ENCODE measurements at places on chromosomes 16 and 17. TPM values are rescaled to one million over a fixed set of nuclear protein-coding genes. Genes with fewer than 3 reads are reported as not detected.

Gene CRYM
- total RNA-seq, result 12.6 TPM

Gene ITFG1
- total RNA-seq, result 125 TPM

Gene C17orf50
- total RNA-seq, result not detected

DNA sequence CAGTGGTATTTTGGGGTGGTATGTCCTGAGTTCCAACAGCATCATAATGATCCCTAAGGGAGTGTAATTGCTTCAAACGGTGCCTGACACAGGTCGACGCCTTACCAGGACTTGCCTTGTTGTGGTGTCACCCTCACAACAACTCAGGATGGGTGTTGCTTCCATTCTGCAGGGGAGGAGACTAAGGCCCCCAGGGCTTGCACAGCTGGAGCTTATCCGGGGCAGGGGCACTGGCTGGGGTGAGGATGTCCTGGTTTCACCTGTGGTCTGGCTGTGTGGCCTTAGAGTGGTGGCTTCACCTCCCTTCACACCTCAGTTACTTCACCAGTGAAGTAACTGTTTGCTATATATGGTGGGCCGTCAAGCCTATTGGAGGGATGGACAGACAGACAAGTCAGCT, 23.3 kb downstream of the LLGL2 start:
- no peak for DNase-seq

GRCh38 chr17:40841246-40841645, 18.8 kb upstream of the KRT10 start:
- no peak for DNase-seq

DNA sequence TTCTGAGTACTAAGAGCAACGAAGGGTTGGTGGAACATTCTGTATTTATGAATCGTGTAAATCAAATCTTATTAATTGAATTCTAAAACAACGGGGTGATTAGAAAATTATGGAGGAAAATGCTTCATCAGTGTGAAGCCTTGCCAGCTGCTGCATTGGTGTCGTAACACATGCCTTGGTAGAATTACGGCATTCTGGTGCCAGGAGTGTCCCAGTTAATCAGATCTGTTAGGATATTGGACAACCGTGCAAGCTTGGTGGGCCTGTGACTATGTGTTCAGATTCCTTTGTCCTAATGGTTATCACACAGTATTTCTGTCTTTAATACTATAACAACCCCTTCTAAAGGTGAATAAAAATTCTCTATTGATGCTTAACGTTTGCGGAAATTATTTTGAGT, 44.2 kb upstream of the TANC2 start:
- DNase-seq, result no peak

GRCh38 chr16:19835196-19835595, 49.5 kb downstream of the GPRC5B start:
- DNase-seq, result no peak

- DNase-seq, result no peak
Observed at GRCh38 chr17:7886227-7887037, 2.2 kb upstream of the CHD3 start.

- DNase-seq, result no peak
Observed at GRCh38 chr16:83470416-83470815, 337.4 kb upstream of the HSBP1 start.

DNA sequence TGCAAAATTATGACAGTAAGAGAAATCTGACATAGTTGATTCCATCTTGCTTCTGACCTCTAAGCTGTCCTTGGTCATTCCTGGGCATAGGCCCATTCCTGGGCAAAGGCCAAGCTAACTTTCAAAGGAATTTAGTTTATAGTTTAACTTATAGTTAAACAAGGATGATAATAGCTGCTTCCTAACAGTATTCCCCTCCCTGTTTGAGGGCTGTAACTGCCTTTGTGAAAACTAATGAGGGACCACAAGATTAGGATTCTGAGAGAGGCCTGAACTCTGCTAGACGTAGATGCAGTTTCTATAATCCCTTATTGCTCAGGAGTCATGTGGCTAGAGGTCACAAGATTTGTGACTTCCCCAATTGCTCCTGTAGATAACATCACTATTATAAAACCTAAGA, 80.2 kb upstream of the ASIC2 start:
- no peak for DNase-seq

- DNase-seq, result no peak
Observed at GRCh38 chr17:57328109-57328882, 72.0 kb downstream of the MSI2 start.

DNA sequence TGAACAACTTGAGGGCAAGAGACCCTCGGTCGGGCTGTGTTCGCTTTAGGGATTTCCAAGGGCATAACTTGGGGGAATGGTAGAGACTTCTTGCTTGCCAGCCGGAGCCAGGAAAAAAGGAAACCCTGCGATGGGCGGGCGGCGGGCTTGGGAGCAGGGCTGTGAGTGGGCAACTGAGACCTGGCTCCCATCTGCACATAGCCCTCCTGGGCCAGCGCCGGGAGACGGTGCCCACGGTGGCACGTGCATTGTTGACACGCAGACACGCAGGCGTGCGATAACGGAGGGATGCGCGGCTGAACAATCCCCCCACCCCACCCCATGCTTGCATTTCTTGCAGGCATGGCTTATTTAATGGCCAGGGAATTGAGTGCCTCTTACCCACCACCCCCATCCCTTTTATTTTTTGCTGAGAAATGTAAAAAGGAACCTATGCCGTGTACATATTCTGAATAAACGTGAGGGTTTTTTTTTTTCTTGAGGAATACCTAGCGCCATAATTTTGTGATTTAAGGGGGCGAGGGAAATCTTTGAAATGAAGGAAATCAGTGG, 17.1 kb upstream of the ZFHX3 start:
- DNase-seq, result no peak

DNA sequence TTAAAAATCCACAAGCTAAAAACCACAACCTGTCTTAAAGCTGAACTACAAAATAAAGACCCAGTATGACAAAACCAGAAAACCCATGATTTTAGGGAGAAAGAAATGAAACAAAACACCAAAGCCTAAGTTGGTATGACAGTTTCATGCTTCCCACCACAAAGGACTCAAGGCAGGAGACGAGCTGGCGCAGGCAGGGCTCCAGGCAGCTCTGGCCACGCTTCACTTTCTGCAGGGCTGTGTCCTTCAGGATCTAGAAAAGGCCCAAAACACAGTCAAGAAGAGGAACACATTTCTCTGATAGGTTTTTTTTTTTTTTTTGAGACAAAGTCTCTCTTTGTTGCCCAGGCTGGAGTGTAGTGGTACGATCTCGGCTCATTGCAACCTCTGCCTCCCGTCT, 75.3 kb downstream of the WDR59 start:
- DNase-seq, result no peak

GRCh38 chr17:20096430-20096829, 87.3 kb downstream of the SPECC1 start:
- no peak for DNase-seq

DNA sequence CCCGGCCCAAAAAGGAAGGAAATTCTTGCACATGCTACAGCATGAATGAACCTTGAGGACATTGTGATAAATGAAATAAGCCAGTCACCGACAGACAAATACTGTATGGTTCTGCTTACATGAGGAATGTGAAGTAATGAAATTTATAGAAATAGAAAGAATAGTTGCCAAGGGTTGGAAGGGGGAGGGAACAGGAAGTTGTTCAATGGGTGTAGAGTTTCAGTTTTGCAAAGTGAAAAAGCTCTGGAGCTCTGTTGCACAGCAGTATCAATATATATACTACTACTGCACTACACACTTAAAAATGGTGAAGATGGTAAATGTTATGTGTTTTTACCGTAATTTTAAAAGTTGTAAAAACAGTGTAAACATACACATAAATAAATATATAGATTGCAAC, 43.7 kb downstream of the PKD1L3 start:
- no peak for DNase-seq
